ENCODE measurements at places on chromosomes 11 and 22. TPM values are rescaled to one million over a fixed set of nuclear protein-coding genes. Genes with fewer than 3 reads are reported as not detected.

The NNMT gene
- 1,196 TPM for total RNA-seq

DNA sequence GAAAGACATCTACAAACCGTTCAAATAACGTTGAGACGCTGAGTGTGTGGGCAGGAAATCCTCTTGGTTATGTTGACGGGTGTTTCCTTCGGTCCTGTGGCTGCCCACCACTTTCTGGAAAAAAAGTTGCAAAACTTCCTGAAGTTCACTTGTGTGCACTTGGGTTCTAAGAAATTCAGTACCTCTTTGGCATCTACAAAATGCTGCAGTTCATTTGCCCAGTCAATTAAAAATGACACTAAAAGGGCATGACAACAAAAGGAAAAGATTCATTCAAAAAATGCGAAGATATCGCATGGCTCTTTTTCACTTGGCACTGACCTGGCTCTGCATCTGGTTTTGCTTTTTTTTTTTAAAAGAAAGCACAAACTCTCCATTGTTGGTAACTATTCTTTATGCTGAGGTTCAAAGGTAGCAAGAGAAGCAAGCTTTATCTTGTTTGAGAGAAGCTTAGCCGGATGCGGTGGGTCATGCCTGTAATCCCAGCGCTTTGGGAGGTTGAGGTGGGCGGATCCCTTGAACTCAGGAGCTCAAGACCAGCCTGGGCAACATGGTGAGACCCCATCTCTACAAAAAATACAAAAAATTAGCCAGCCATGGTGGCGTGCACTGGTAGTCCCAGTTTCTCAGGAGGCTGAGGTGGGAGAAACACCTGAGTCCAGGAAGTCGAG lies 10.6 kb upstream of the XBP1 start:
- DNase-seq: no peak
- H3K27ac ChIP-seq: no peak overlapping the region
- H3K36me3 ChIP-seq: peaks cover 6% of the 10 kb centered on the region
- peaks cover 4% of the 10 kb centered on the region for H3K4me1 ChIP-seq

DNA sequence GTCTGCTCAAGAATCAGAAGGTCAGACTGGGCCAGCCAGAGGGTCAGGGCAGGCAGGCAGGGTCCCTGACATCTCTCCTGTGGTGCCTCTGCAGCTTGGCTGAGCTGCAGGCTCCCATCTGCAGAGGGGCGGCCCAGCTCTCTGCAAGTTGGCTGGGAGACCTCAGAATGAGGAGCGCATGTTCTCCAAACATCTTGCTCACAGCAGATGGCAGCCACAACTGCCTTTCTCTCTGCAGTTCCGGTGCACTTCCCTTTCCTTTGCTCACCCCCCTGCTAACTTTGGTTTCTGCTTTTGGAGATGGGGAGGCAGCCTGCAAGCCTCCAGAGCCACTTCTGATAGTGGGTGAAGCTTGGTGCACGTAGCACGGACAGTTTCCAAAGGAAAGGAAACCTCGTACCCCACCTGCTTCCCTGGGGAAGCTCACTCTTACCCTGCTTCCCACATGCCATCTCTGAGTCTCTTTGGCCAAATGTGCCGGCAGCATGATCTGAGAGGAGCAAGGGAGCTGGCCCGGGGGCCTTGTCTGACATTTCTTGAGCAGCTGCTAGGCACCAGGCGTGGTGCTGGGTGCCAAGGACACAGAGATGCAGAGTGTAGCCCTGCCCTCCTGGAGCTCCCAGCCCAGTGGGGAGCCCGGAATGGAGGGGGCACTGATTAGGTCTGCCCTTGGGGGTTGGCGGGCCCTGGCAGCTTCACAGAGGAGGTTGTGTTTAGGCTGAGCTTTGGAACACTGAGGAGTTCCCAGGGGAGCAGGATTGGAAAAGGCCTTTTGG lies 18.2 kb downstream of the DAGLA start:
- no peaks in the 10 kb centered on the region for H3K27me3 ChIP-seq
- peak; percentile 2 for DNase-seq
- H3K4me1 ChIP-seq: peaks cover 27% of the 10 kb centered on the region
- H3K4me3 ChIP-seq: no peak overlapping the region
- no peaks in the 10 kb centered on the region for H3K36me3 ChIP-seq

DNA sequence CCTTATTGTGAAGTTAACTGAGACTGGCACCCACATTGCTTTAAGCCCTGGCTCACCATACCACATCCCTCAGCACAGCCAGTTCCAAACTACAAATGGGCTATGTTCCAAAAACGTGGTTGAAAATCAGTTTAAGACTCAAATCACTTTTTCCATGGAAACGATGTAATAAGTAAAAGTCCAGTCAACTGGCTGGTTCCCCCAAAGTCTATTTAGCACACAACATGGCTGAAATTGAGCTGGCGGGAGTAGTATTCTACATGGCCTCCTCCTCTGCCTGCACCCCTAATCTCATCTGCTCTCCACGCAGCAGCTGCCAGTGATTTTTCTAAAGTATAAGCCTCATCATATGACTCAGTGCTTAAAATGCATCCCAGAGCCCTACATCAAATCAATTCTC lies 40.9 kb upstream of the BIRC3 start:
- no peak overlapping the region for H3K27ac ChIP-seq
- no peak overlapping the region for H3K4me3 ChIP-seq
- H3K36me3 ChIP-seq: no peaks in the 10 kb centered on the region
- DNase-seq: peak; percentile 13

GRCh38 chr11:119680541-119681360 lies 48.2 kb downstream of the NECTIN1 start:
- no peaks in the 10 kb centered on the region for H3K36me3 ChIP-seq
- no peak overlapping the region for H3K27ac ChIP-seq
- H3K27me3 ChIP-seq: no peaks in the 10 kb centered on the region
- peaks cover 22% of the 10 kb centered on the region for H3K4me1 ChIP-seq
- H3K4me3 ChIP-seq: no peak overlapping the region
- no peak for DNase-seq

DNA sequence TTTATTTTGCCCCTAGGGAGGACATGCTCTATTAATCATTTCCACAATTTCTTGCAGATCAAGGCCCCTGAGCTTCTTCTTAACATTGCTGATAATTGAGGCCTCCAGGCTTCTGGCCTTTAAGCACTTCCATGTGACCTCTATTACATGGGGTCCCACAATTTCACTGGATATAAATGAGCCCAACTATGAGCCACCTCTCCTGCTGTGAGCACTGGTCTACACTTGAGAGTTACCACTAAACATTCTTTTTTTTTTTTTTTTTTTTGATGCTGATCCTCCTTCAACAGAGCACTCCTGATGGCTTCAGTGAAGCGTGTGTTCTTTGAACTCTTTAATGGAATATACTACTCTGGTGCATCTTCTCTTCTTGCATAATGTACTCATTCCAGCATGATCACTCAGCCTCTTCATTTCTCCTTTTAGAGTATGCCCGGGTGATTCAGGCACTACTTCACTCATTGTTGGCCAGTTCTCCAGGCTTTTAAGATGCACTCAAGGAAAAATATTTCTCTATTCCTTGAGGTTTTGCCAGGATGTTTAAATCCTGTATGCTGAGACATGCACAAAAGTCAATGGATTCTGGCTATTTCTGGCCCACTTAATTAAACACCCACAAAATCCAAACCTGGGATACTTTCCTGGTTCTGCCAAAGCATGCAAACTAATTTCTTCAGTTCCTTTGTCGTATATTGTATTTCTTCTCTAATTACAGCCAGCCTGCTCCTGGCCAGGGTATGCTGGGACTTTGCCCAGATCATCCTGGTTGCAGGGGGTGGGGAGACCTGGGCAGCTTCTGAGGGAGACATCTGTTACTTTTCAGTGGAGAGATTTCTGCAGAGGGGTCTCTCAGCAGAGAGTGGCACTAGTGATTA lies 257.8 kb upstream of the LUZP2 start:
- no peak overlapping the region for H3K27ac ChIP-seq
- H3K4me3 ChIP-seq: no peak overlapping the region

GRCh38 chr11:19984048-19984742 lies 176.1 kb downstream of the DBX1 start:
- no peak overlapping the region for H3K4me3 ChIP-seq
- H3K4me1 ChIP-seq: peaks cover 46% of the 10 kb centered on the region
- no peak overlapping the region for H3K27ac ChIP-seq
- no peaks in the 10 kb centered on the region for H3K27me3 ChIP-seq

DNA sequence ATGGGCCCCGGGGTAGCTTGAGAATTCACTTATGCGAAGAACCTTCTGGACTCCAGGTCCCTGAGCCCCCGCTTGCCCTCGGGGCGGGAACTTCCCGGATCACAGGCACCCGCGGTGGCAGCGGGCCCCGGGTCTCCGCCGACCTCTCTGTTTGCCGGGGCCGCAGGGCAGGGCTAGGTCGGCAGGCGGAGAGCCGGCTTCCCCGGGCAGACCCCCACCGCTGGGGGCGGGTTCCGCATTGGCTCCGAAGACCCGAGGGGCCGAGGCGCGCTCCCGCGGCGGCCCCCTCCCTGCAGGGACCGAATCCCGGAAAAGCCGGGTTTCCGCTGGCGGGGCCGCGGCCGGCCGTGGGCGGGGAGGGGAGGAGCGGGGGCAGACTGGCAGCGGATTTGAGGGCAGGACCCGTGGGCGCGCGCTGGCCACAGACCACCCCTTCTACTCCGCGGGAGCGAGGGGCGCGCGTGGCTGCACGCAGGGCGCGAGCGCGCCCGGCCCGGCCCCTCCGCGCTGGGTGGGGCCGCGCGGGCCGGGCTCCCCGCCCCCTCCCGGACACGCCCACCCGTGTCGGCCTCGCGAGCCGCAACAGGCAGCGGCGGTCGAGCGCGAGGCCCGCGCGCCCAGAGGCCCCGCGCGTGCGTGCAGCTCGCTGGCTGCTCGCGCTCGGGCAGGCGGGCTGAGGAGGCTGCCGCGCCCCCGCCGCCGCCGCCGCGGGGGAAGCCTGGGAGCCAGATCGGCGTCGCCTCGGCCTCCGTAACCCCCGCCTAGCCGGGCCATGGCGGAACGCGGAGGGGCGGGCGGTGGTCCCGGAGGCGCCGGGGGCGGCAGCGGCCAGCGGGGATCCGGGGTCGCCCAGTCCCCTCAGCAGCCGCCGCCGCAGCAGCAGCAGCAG lies at the start of gene PACS1:
Gene PACS1 (plus strand): TSS at position 558 of the 889 bp plus-strand sequence. CDS start 215 bp downstream, at position 773.
- peak within 1 kb of the TSS; percentile 95 for H3K27ac ChIP-seq
- peaks cover 56% of the 10 kb centered on the region for H3K36me3 ChIP-seq
- peak within 1 kb of the TSS; percentile 83 for H3K4me3 ChIP-seq
- peaks cover 21% of the 10 kb centered on the region for H3K4me1 ChIP-seq
- no peaks in the 10 kb centered on the region for H3K27me3 ChIP-seq

DNA sequence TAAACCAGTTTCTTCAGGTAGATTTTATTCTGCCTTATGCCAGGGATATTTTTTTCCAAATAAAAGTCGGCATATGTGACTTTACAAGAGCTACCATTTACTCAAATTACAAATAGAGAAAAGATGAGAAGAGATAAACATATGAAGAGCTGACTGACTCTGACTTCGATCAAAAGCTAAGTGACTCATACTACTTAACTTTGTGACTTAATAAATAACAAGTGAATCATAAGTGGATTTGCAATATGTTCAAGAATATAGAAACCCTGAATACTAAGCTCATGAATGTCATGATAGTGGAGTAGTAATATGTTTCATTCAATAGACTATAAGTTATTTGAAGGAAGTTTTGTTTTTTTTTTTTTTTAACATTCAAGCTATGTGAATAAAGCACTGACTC lies 130.5 kb upstream of the ANO3 start:
- no peaks in the 10 kb centered on the region for H3K36me3 ChIP-seq
- no peaks in the 10 kb centered on the region for H3K27me3 ChIP-seq
- no peak overlapping the region for H3K27ac ChIP-seq
- H3K4me3 ChIP-seq: no peak overlapping the region
- DNase-seq: no peak

DNA sequence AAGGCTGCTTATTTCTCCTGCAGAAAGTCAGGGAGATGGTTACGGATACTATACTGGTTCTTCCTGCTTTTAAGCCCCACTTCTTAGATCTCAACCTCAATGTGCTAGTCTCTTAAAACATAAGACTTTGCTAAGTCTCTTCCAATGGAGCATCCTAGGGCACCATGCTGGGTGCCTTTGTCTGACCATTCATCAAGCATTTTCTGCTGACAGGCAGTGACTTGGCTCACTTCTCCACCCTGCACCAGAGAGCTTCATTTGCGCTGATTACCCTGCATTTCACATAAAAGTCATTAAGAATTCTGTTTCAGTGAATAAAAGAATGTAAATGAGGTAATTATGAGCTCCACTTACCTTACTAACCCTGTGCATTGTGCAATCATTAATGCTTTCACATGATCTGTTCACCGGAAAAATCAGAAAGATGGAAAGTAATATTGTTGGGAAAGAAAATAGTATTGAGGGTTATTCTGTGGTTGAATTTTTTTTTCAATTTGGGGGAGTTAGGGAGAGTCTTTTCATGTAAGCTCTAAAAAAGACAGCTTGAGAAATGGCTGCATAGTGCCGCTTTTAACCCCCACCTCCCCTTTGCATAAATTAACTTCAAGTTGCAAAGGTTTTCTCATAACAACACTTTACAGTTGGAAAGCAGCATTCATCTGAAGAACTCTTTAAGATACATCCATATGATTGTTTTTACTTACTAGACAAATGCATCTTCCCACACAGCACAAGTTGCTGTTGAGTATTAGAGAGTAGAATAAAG lies 677.3 kb upstream of the KIRREL3 start:
- H3K36me3 ChIP-seq: no peaks in the 10 kb centered on the region
- H3K27ac ChIP-seq: no peak overlapping the region
- no peaks in the 10 kb centered on the region for H3K27me3 ChIP-seq
- H3K4me1 ChIP-seq: no peaks in the 10 kb centered on the region

DNA sequence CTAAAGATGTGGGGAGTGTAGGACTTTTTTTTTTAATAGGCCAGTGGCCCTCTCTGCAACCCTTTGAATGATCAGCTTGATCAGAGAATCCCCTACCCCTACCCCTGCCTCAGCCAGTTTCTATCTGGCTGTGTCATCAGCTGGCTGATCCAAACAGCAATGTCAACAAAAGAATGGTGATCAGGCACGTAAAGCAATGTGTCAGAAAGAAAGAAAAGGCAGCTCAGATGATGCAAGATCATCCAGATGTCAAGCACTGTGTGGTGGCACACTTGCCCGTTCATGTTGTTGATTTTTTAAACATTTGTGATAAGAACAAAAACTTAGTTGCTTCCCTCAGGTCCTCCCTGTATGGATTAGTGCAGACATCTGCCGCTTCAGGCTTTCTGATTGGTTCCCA lies 26.3 kb upstream of the EHF start:
- no peak overlapping the region for H3K4me3 ChIP-seq
- no peak for DNase-seq
- H3K36me3 ChIP-seq: no peaks in the 10 kb centered on the region
- no peaks in the 10 kb centered on the region for H3K27me3 ChIP-seq

The CSTPP1 gene
- total RNA-seq: 31.5 TPM

The SLC22A6 gene
- total RNA-seq: not detected

All from osteoblast (primary cell).